Peyer's patch (tissue), 4 donors: ENCODE measurements at places on chromosomes 6 and 20. TPM values are rescaled to one million over a fixed set of nuclear protein-coding genes. Genes with fewer than 3 reads are reported as not detected.

Gene HELZ2
- total RNA-seq: 32.2 TPM

Gene GRM4
- total RNA-seq: not detected

DNA sequence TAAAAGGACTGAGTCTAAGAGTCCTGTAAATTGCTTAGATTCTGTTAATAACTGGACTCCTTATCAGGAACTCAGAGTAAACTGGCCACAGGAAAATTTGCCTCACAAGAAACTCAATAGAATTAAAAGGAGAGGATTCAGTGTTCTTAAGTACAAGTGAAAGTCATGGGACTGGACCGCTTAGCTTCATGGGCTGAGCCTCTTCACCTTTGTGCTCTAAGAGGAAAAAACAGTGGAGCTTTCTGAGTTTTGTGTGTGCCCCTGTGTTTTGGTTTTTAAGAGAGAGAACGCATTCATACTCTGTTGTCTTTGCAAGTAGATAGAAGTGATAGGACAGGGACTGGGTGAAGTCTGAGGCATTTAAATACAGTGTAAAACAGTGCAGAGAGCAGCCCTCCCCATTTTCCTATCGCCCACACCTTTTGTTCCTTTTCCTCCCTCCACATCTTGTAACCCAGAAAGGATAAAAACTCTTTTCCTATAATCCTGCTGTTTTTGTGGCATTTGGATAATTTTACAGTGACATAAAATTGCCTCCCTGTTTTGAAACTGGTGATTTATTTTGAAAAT lies 49.6 kb downstream of the FOXO3 start:
- no peak overlapping the region for H3K4me3 ChIP-seq
- H3K27ac ChIP-seq: no peak overlapping the region

DNA sequence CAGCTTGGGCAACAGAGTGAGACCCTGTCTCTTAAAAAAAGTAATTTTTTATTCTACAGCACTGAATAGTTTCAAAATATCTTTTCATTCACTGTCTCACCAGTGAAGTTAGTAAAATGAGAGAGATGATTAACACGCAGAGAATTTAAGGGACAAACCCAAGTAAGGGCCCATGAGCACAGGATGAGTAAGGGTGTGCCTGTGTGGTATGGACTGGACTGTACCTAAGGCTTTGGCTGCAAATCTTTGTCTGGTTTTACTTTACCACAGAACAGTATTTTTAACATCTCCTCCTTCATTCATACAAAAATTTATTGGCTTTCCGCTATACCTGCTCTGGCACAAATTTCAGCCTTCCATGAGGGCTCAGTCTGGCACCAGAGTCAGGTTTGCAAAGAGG lies 433.3 kb downstream of the UTRN start:
- no peaks in the 10 kb centered on the region for H3K4me1 ChIP-seq
- H3K4me3 ChIP-seq: no peak overlapping the region
- no peak overlapping the region for H3K27ac ChIP-seq
- no peak for DNase-seq

DNA sequence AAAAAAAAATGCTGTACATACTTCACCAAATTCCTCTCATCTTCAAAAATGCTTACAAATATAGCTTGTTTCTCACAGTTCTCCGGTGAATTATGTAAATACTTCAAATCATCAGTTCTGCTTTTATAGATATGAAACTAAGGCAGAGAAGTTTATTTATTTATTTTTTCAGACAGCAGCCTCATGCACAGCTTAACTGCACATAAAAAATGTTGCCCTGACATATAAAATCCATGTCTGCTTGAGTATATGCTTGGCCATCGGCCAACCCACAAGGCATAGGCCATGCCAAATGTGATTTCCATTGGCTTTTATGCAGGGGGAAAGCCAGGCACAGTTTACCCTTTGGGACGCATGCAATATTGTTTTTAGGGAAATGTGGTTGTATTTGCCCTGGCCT lies 57.3 kb upstream of the PHACTR2 start:
- no peaks in the 10 kb centered on the region for H3K27me3 ChIP-seq
- no peak for DNase-seq
- H3K36me3 ChIP-seq: no peaks in the 10 kb centered on the region

Gene FOXQ1
- total RNA-seq: not detected

- H3K27me3 ChIP-seq: no peaks in the 10 kb centered on the region
- no peak overlapping the region for H3K27ac ChIP-seq
- no peaks in the 10 kb centered on the region for H3K36me3 ChIP-seq
- H3K4me1 ChIP-seq: no peaks in the 10 kb centered on the region
- DNase-seq: no peak
- H3K4me3 ChIP-seq: no peak overlapping the region
Observed at GRCh38 chr20:46883892-46884291, 10.8 kb upstream of the EYA2 start.

DNA sequence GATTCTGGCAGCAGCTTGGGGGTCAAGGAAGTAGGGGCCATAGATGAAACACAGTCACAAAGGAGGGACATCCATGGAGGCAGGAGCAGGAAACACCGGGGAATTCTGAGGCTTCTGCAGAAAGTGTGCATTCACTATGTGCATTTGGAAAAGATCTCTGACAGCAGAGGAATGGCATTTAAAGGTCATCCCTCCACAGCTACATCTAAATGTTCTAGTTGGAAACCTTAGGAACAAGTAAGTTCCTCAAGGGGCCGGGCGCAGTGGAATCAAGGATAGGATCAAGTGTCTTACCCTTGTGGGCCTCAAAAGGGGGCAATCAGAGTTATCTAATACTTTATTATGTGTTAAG lies 8.8 kb downstream of the C6orf136 start:
- no peak for DNase-seq
- no peaks in the 10 kb centered on the region for H3K4me1 ChIP-seq
- H3K4me3 ChIP-seq: no peak overlapping the region
- H3K36me3 ChIP-seq: no peaks in the 10 kb centered on the region
- H3K27ac ChIP-seq: no peak overlapping the region
- no peaks in the 10 kb centered on the region for H3K27me3 ChIP-seq

GRCh38 chr20:10362674-10363073 lies 71.3 kb downstream of the MKKS start:
- DNase-seq: no peak
- no peaks in the 10 kb centered on the region for H3K36me3 ChIP-seq
- H3K27ac ChIP-seq: no peak overlapping the region
- no peaks in the 10 kb centered on the region for H3K4me1 ChIP-seq

GRCh38 chr20:40683894-40684268 lies 5.2 kb downstream of the MAFB start:
- no peak overlapping the region for H3K27ac ChIP-seq
- peaks cover 14% of the 10 kb centered on the region for H3K4me1 ChIP-seq
- no peaks in the 10 kb centered on the region for H3K27me3 ChIP-seq

DNA sequence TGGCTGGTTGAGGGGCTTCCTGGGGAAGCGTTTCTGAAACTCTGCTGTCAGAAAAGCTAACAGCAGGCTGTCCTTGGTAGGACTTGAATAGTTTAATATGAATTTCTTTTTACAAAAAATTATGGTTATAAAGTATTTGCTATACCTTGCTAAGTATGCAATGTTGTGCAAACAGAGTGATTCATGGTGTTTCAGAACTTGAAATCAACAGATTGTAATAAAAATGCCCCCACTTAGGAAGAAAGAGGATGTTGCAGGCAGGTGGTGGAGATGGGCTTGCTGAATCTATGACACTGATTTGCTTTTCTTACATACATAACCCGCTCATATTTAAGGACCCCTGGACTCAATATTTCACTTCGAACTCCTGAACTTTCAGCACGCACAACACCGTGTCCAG lies 211.6 kb downstream of the THBS2 start:
- no peaks in the 10 kb centered on the region for H3K27me3 ChIP-seq
- H3K27ac ChIP-seq: no peak overlapping the region
- no peaks in the 10 kb centered on the region for H3K36me3 ChIP-seq
- no peaks in the 10 kb centered on the region for H3K4me1 ChIP-seq
- no peak for DNase-seq

DNA sequence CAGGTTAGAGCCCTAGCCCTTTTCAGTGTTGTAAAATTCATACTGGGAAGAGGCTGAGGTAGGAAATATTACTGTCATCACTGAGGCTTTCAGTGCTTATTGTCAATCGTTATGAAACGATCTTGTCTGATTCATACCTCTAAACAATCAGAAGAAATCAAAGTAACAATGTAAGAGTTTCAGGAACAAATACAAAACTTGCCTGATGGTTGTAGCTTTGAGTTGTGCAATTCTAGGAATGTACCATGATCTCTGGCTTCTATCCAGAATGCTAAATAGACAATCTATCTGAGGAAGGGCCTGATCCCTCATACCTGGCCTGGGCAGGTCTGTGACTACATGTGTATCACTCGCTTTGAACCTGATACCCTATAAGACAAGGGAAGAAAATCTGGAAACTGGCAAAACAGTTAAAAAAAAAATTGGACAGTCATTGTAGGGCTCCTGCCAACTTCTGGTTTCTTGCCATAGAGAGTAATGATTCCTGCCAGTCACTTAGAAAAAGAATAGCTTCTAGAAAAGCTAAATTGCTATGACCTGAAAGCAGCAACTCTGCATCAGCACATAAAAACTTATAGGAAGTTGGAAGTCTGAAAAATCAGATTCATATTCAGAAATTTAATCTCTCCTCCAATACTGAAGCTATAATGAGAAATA lies 234.7 kb downstream of the BTBD9 start:
- no peaks in the 10 kb centered on the region for H3K27me3 ChIP-seq
- H3K27ac ChIP-seq: peak overlapping the region; percentile 51
- no peak for DNase-seq
- H3K4me3 ChIP-seq: no peak overlapping the region
- no peaks in the 10 kb centered on the region for H3K4me1 ChIP-seq

GRCh38 chr20:19114410-19114809 lies 98.0 kb upstream of the SLC24A3 start:
- H3K4me1 ChIP-seq: no peaks in the 10 kb centered on the region
- no peaks in the 10 kb centered on the region for H3K36me3 ChIP-seq
- H3K27me3 ChIP-seq: no peaks in the 10 kb centered on the region
- no peak overlapping the region for H3K27ac ChIP-seq
- no peak overlapping the region for H3K4me3 ChIP-seq

Gene SPATS1
- total RNA-seq: not detected

DNA sequence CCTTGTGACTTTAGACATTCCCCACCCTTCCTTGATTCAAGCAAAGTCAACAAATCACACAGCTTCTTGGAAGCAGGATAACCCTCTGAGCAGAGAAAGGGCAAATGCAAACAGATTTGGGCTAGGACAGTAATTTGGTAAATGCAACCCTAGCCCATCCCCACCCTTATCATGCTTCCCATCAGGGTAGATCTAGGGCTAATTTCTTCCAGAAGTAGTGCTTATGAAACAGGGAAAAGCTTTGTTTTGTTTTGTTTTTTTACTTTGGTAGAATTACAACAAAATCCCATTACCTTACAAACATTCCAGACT lies 525.1 kb upstream of the NOX3 start:
- no peaks in the 10 kb centered on the region for H3K4me1 ChIP-seq
- no peaks in the 10 kb centered on the region for H3K36me3 ChIP-seq
- H3K27ac ChIP-seq: no peak overlapping the region
- H3K4me3 ChIP-seq: no peak overlapping the region

DNA sequence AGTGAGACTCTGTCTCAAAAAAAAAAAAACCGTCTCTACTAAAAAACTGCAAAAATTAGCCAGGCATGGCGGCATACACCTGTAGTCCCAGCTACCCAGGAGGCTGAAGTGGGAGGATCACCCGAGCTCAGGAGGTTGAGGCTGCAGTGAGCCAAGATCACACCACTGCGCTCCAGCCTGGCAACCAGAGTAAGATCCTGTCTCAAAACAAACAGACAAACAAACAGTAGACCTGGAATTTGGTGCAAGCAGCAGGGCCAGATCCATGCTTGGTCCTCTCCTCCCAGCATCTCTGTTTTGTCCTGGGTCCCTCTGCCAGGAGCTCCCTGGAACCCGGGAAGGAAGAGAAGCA lies 11.6 kb downstream of the RIPOR3 start:
- H3K36me3 ChIP-seq: no peaks in the 10 kb centered on the region
- DNase-seq: no peak
- H3K27me3 ChIP-seq: no peaks in the 10 kb centered on the region
- no peak overlapping the region for H3K4me3 ChIP-seq
- peak overlapping the region; percentile 79 for H3K27ac ChIP-seq

DNA sequence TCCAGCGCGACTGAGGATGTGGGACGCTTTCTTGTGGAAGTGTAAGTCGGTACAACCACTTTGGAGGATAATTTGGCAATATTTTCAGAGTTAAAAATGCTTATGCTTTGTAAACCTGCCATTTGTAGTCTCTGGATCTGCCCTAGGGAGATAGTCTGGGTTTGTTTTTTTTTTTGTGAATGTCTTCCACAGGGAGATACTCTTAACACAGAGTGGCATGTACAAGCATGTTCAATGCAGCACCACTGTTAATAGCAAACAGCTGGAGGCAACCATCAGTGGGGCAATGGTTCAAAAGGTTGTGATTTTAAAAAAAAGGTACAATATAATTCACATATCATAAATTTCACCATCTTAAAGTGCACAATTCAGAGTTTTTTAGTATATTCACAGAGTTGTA lies 22.4 kb downstream of the SLC9A8 start:
- no peak overlapping the region for H3K4me3 ChIP-seq
- no peak overlapping the region for H3K27ac ChIP-seq
- H3K27me3 ChIP-seq: no peaks in the 10 kb centered on the region
- no peaks in the 10 kb centered on the region for H3K36me3 ChIP-seq
- no peak for DNase-seq

Gene LBP
- total RNA-seq: not detected

DNA sequence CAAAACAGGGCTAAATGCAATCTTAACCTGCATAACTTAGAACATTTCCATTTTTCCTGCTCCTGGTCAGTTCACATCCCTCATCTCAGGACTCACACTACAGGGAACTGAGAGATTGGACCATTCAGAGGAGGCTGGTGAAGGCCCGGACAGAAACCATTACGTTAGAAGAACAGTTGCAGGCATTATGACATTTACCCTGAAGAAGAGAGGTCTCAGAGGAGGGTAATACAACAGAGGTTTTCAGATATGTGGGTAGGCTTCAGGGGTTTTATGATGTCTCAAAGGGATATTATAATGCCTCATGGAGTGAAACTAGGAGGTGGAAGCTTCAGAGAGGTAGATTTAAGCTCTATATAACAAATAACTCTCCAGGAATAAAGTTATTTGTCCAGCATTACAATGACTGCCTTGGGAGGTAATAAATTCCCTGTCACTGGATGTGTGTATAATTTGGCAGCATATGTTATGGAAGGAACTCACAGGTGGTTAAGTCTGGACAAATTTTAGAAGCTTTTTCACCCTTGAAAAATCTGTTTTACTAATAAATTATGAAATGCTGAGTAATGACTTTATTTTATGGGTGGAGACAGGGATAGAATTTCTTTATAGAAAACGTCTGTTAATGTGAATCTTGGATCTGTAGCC lies 36.7 kb upstream of the RIPOR2 start:
- H3K4me3 ChIP-seq: no peak overlapping the region
- H3K36me3 ChIP-seq: no peaks in the 10 kb centered on the region
- DNase-seq: no peak

Gene NSFL1C
- 82.5 TPM for total RNA-seq

Gene POFUT1
- 65.2 TPM for total RNA-seq

- H3K27me3 ChIP-seq: no peaks in the 10 kb centered on the region
- peak overlapping the region; percentile 25 for H3K4me3 ChIP-seq
- no peaks in the 10 kb centered on the region for H3K36me3 ChIP-seq
- no peak overlapping the region for H3K27ac ChIP-seq
- peak; percentile 80 for DNase-seq
Observed at GRCh38 chr6:6547110-6547879, 41.2 kb upstream of the LY86 start.

- no peaks in the 10 kb centered on the region for H3K27me3 ChIP-seq
- H3K4me3 ChIP-seq: no peak overlapping the region
- no peaks in the 10 kb centered on the region for H3K4me1 ChIP-seq
- no peaks in the 10 kb centered on the region for H3K36me3 ChIP-seq
- no peak overlapping the region for H3K27ac ChIP-seq
- peak; percentile 41 for DNase-seq
Observed at GRCh38 chr6:170209354-170210025, 81.4 kb downstream of the DLL1 start.
